ENCODE measurements at places on chromosomes 3 and 15.
A peak's percentile ranks its signal among the peaks of the same experiment; 100 is the strongest.

GRCh38 chr3:56962206-56962605 is 98.3 kb upstream of the SPATA12 start:
- no peak for DNase-seq

DNA sequence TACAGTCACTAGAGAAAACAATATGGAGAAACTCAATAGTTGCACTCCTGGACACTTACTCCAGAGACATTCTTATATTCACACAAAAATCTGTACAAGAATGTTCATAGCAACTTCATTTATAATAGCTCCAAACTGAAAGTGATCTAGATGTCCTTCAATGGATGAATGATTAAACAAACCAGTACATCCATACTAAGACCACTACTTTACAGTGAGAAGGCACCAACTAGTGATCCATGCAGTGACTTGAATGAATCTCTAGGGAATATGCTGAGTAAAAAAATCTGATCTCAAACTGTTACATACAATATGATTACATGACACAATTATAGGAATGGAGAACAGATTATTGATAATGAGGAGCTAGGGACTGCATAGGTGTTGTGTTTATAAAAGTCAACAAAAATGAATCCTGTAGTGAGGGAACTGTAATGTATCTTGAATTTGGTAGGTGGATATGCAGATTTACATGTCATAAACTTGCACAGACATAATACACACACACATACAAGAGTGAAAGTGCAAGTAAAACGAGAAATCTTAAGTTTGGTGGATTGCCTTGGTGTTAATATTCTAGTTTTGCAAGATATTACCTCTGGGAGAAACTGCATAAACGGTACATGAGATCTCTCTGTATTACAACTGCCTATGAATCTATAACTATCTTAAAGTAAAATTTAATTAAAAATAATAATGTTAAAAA is 85.7 kb downstream of the SPATA16 start:
- no peak for DNase-seq

DNA sequence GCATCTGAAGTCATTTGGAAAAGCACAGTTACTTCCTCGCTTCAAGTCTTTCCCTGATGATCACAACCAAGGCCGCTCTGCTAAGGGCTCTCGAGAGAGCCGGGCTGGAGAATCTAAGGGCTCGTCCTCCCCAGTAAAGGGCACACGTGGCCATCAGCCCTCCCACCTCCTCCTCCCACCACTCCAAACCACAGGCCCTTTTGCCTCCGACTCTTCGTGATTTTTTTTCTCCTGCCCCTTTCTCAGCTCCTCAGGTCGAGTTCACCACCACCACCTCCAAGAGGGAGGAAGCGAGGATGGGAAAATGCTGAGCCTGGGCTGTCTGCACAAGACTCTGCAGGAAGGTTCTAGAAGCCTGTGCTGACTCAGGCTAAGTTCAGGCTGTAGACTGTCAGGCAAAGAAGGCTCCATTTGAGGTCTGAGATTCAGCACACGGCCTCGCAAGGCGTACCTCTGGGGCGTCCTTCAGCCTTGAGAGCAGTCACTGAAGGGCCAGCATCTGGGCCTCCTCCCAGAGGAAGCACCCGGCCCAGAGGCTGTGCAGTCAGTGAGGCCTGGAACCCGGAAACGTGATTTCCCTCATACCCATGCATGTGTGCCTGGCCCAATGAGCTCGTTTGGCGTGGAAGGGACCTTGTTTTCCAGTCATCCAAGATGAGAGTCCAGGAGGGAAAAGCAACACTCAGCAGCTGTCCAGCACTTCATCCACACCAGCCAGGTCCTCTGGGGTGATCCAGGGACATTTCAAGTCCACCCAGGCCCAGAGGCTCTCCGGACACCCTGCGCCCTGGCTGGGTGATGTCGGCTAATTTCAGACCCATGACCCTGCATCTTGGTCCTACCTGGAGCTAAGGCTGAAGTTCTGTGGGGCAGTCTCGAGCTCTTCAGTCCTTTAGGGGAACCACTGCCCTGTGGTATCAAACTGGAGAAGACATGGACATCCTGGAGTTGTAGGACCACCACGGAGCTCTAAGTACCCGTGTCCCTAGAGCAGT is 196.8 kb downstream of the XXYLT1 start:
- DNase-seq: no peak

DNA sequence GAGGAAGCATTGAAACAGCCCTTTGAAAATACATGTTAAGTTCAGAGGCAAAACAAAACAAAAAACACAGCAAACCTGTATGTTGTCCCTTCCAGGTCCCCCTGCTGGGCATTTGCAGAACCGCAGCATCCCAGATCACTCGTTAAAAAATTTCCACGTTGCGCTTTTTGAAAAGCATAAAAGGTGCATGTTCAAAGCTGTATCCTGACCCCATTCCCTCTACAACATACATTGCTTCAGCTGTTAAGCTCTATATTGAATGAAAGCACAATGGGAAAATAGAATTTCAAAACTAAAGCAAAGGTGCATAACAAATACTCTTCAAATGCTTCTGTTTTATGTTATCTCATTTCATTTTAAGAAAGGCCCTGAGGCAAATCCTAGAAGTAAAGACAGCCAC is 328.3 kb downstream of the THSD4 start:
- DNase-seq: peak; percentile 11

- no peak for DNase-seq
These were observed 116.9 kb downstream of the DCLK3 start for GRCh38 chr3:36647423-36647853.

GRCh38 chr3:177574222-177574856 is 377.1 kb upstream of the TBL1XR1 start:
- no peak for DNase-seq

GRCh38 chr3:66625505-66626216 is 124.8 kb upstream of the LRIG1 start:
- DNase-seq: no peak

GRCh38 chr3:65245133-65246063 is 557.6 kb upstream of the ADAMTS9 start:
- DNase-seq: no peak

- no peak for DNase-seq
These were observed 618.6 kb downstream of the NAALADL2 start for GRCh38 chr3:175477651-175478224.

DNA sequence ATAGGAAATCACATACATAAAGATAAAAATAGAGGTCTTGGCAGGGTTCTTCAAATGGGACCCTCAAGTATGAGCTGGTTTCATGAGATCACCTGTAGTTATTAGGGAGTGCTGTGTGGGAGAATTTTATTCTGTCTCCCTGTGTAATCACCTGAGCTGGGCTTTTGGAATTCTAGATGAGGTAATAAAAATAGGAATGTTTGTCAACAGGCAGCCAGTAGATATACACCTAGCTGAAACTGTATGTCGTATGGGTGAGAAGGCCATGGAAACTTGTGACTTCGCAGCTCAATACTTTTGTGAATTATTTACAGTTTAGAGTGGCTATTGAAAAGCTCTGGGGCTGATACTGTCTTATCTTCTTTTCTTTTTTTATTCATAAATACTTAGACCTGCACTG is 40.5 kb upstream of the PLCL2 start:
- no peak for DNase-seq

DNA sequence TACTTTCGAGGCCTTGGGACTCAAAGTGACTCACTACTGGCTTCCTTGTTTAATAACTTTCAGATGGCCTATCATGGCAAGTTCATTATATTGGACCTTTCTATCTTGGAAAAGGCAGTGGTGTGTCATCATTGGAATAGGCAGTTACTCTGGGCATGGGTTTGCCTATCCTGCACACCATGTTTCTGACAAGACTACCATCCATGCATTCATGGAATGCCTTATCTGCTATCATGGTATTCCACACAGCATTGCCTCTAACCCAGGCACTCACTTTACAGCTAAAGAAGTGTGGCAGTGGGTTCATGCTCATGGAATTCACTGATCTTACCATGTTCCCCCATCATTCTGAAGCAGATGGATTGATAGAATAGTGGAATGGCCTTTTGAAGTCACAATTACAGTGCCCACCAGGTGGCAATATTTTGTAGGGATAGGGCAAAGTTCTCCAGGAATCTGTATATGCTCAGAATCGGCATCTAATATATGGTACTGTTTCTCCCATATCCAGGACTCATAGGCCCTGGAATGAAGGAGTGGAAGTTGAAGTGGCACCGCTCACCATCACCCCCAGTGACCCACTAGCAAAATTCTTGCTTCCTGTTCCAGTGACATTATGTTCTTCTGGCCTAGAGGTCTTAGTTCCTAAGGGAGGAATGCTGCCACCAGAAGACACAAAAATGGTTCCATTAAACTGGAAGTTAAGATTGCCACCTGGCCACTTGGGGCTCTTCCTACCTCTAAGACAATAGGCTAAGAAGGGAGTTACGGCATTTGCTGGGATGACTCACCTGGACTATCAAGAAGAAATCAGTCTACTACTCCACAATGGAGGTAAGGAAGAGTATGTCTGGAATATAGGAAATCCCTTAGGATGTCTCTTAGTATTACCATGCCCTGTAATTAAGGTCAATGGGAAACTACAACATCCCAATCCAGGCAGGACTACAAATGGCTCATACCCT is 1161.4 kb downstream of the SI start:
- no peak for DNase-seq

DNA sequence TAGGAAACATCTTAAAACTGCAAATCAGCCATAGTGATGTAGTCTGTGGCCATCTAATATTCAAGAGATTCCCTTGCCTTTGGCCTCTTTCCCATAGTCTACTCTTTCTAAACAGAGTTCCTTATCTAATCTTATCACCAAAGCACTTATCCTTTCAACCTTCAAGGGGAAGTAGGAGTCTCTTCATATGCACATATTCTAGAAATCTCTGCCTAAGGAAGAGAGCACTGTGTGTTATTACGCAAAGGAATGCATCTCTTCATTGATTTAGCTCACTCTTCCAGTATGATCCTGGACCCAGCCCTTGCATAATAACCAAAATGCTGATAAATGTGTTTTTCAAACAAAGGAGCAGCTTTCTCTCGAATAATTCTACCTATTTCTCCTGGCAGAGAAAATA is 253.7 kb upstream of the TPRG1 start:
- DNase-seq: no peak

DNA sequence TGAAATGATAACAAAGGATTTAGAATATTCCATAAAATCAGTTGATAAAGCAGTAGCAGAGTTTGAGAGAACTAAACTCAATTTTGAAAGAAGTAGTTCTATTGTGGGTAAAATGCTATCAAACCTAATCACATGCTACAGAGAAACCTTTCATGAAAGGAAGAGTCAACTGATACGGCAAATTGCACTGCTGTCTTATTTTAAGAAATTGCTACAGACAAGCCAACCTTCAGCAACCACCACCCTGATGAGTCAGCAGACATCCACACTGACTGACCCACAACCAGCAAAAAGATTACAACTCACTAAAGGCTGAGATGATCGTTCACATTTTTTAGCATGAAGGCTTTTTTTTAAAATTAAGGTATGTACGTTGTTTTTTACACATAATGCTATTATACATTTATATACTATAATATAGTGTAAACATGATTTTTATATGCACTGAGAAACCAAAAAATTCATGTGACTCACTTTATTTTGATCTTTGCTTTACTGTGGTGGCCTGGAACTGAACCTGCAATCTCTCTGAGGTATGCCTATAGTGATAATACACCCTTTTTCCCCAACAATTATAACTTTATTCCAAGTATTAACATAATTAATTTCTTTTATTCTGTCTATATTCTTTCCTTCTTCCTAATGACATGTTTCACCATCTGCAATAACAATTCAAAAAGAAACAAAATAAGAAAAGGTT is 109.9 kb downstream of the TBC1D5 start:
- no peak for DNase-seq

- no peak for DNase-seq
These were observed 302.9 kb upstream of the DPPA4 start for GRCh38 chr3:109640146-109640652.

DNA sequence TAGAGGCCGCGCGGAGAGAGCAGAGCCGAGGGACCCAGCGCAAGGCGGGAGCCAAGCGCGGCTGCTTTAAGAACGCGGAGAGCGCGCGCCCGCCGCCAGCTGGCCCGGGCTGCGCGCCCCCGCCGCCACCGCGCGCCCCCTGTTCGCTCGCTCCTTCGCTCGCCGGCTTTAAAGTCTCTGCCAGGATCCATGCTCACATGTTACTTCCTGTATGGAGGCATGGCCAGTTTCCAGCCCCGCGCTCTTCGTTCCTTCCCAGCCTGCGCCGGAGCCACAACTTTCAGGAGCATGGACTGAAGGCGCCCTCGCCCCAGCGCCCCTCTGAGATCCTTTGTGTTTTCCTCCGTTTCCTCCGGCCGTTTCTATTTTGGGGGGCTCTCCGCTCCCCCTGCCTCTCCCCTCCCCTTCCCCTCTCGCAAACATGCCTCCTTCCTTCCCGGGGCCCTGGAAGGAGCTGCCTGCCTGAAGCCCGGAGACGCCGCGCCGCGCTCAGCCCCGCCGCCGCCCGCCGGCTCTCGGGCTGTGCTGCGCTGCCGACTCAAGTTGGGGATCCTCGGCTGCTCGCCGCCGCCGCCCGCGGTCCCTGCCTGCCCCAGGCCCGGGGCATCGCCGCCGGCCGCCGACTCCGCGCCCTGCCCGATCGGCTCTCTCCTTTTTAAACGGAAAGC is at the start of gene PTPRG:
PTPRG (plus strand) TSS at position 198 of the 668 bp plus-strand sequence. CDS start 717 bp downstream, outside the sequence.
- DNase-seq: no peak

GRCh38 chr3:55271549-55271948 is 215.6 kb downstream of the WNT5A start:
- no peak for DNase-seq

GRCh38 chr3:76040946-76041345 is 255.6 kb upstream of the ZNF717 start:
- no peak for DNase-seq

DNA sequence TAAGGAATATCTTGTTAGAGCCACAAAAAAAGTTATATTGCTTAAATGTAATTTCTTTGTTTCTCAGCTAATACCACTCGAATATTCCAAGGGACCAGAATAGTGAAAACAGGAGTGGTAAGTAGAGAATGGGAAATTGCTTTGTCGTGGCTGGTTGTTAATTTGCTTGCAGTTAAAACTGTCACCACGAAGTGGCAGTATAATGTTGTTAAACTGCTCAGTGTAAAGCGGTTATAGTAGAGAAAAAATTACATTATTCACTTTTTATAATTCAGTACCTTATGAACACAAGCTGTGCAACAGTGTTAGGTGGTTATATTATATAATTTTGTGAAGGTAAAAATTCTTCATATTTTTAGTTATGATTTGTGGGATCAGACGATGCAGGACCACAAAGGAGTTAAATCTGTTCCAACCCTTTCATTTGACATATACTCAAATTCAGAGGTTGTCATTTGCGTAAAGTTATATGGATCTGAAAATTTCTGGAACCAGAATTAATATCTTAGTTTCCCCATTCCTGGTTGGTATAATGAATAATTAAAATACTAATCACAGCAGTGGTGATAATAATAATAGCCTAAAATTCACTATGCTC is 171.8 kb downstream of the FEZF2 start:
- no peak for DNase-seq

GRCh38 chr15:41961001-41961518 is 11.3 kb downstream of the EHD4 start:
- DNase-seq: no peak

GRCh38 chr3:8567784-8568575 is 66.4 kb downstream of the LMCD1 start:
- no peak for DNase-seq

GRCh38 chr15:48411971-48412591 is 80.9 kb downstream of the DUT start:
- no peak for DNase-seq

Data from stimulated activated CD4-positive, alpha-beta T cell treated with anti-CD3 and anti-CD28 coated beads, Interleukin-15, amount 100 ng/mL, for 1 hour (primary cell).